Activated T-helper 1 cell treated with anti-CD3 and anti-CD28 coated beads, Interleukin-12 subunit alpha, Interleukin-12 subunit beta, Interleukin-2, Interleukin-4 antibody, amounts not matched to agents 30 ng/mL and 10 ng/mL and 1 ng/mL, durations not matched to agents 14 hours and 24 hours and 36 hours (primary cell): ENCODE measurements at places on chromosomes 3 and 15. TPM values are rescaled to one million over a fixed set of nuclear protein-coding genes. Genes with fewer than 3 reads are reported as not detected.

GRCh38 chr15:61336026-61336638 lies 107.0 kb upstream of the RORA start:
- H3K4me1 ChIP-seq: no peaks in the 10 kb centered on the region
- H3K27me3 ChIP-seq: peaks cover 2% of the 10 kb centered on the region
- H3K4me3 ChIP-seq: no peak overlapping the region
- no peak for DNase-seq

DNA sequence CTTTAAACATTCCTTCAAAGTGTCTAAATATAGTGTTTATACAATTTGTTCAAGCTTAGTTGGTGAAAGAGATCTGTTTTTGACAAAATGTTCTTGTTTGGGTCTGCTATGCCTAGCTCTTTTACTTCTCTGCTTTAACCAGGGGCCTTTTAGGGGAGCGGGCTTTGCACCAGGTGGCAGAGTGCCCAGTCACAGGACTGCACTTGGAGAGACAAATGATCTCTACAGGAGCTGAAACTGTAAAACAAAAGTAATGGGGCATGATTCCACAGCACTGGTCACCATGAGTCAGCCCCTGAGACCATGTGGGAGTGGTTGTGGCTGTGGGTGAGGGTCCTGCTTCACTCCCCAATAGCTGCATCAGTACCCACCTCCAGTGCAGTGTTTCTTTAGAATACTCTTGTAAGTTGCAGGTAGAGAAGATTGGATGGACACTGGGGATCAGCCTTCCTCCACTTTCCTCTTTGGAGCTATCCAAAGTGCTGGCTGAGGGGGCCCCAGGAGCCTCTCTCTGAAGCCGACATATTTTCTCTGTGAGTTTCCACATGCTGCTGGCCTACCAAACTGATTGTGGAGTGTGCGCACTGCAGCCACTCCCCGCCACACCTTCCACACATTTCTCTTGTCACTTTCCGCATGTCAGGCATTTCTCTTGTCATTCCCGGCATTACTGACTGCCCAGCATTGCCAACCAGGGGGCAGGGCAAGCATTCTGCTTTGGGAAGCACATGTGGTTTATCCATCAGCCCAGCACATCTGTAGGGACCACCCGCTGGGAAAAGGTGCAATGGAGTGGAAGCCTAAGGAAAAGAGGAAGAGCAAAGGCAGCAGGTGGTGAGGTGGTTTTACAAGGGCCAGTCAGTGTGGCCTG lies 110.0 kb downstream of the EPHB1 start:
- H3K36me3 ChIP-seq: no peaks in the 10 kb centered on the region
- H3K27me3 ChIP-seq: peaks cover 24% of the 10 kb centered on the region
- no peak overlapping the region for H3K27ac ChIP-seq

GRCh38 chr15:38017721-38018120 lies 83.3 kb downstream of the TMCO5A start:
- H3K4me3 ChIP-seq: no peak overlapping the region
- H3K27me3 ChIP-seq: peaks cover 6% of the 10 kb centered on the region
- H3K36me3 ChIP-seq: no peaks in the 10 kb centered on the region

DNA sequence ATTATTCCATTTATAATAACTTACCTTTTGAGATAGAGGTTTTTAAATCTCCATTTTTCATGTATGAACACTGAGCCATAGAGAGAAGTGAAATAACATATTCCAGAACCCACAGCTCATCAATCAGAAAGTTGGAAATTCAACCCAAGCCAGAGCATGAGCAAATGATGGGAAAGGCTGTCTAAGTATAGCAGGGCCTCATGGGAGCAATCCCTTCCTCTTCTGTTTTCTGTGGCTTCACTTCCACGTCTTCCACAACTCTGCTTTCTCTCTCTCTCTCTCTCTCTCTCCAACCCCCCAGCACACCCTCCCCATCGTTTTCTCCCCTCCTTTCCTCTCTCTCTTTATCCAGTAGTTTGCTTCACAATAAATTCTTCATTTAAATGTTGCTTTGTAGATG lies 14.8 kb upstream of the IL1RAP start:
- no peak overlapping the region for H3K4me3 ChIP-seq
- no peaks in the 10 kb centered on the region for H3K4me1 ChIP-seq
- H3K27me3 ChIP-seq: peaks cover 59% of the 10 kb centered on the region
- DNase-seq: no peak
- H3K27ac ChIP-seq: no peak overlapping the region
- no peaks in the 10 kb centered on the region for H3K36me3 ChIP-seq

GRCh38 chr3:11629716-11630115 lies 14.0 kb downstream of the VGLL4 start:
- H3K27ac ChIP-seq: no peak overlapping the region
- H3K4me1 ChIP-seq: peaks cover 73% of the 10 kb centered on the region
- H3K36me3 ChIP-seq: peaks cover 24% of the 10 kb centered on the region
- no peak overlapping the region for H3K4me3 ChIP-seq
- no peak for DNase-seq

- H3K36me3 ChIP-seq: no peaks in the 10 kb centered on the region
- DNase-seq: no peak
- no peaks in the 10 kb centered on the region for H3K27me3 ChIP-seq
- H3K4me1 ChIP-seq: no peaks in the 10 kb centered on the region
These were observed 908.0 kb upstream of the ROBO1 start for GRCh38 chr3:80675790-80676189.

DNA sequence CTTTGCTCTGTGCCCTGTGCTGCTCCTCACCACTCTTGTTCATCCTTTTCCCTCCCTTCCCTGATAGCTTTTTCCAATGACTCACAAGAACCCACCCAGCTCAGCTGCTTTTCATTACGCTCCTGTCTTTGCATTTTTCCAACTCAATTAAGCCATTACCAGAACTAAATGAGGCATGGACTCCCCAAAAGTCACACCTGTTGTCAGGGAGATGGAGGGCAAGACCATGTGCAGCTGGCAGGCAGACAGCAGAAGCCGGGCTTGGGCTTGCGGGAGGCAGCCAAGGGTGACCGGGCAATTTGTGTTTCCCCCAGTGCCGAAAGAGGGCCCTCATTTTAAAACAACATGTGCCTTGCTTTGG lies 64.3 kb downstream of the CASR start:
- H3K27me3 ChIP-seq: peaks cover 16% of the 10 kb centered on the region
- no peak for DNase-seq
- H3K4me1 ChIP-seq: peaks cover 14% of the 10 kb centered on the region

- no peaks in the 10 kb centered on the region for H3K4me1 ChIP-seq
- H3K27me3 ChIP-seq: no peaks in the 10 kb centered on the region
- H3K4me3 ChIP-seq: no peak overlapping the region
- H3K27ac ChIP-seq: no peak overlapping the region
These were observed 145.9 kb downstream of the MEIS2 start for GRCh38 chr15:36954486-36954885.

DNA sequence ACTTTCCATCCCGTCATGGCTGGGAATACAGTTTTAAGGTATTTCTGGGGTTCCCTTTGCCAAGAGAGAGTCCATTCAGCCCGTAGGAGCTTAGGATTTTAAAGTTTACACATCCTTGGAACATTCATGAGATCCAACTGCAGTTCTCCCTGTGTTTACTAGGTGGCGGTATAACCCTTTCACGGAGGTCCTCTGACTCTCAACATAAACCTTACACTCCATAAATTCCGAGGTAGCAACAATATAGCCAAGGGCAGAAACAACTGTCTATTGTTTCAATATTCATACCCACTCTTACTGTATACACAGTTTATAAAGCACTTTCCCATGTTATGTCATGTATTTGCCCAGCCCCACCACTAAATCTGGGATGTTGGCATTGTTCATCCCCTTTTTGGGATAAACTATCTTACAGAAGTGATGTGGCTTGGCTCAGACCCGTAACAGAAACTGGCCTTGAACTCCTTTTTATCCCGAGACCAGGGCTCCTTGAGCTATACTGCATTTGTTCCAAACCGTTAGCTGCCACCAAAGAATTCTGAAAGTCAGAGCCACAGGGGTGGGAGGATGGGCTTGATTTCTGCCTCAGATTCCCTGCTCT lies 69.2 kb upstream of the COL6A5 start:
- H3K27me3 ChIP-seq: peaks cover 2% of the 10 kb centered on the region
- H3K36me3 ChIP-seq: no peaks in the 10 kb centered on the region
- no peak overlapping the region for H3K27ac ChIP-seq

Gene B3GNT5
- 17.0 and 17.7 TPM in 2 replicates for total RNA-seq

Gene SERINC4
- total RNA-seq: 0.39 and 0.41 TPM in 2 replicates

Gene GOLGA8M
- 1.1 and 1.5 TPM in 2 replicates for total RNA-seq

Gene THAP10
- not detected in 2 replicates for total RNA-seq

Gene SERPINI1
- 0.70 and 0.71 TPM in 2 replicates for total RNA-seq

Gene TEX9
- 0.67 and 0.78 TPM in 2 replicates for total RNA-seq
